ENCODE measurements at places on chromosomes 7 and 10. TPM values are rescaled to one million over a fixed set of nuclear protein-coding genes. Genes with fewer than 3 reads are reported as not detected.

Gene DENND2A
- total RNA-seq, result 19.0 TPM

GRCh38 chr10:79081353-79082034 is 12.7 kb downstream of the ZMIZ1 start:
- H3K27ac ChIP-seq, result peak overlapping the region; percentile 80
- no peak overlapping the region for H3K4me3 ChIP-seq
- no peaks in the 10 kb centered on the region for H3K36me3 ChIP-seq
- H3K4me1 ChIP-seq, result peaks cover 100% of the 10 kb centered on the region

GRCh38 chr10:136465-136762 is 1.2 kb downstream of the ZMYND11 start:
- H3K4me3 ChIP-seq, result peak overlapping the region; percentile 85
- peaks cover 47% of the 10 kb centered on the region for H3K4me1 ChIP-seq
- peak overlapping the region; percentile 96 for H3K27ac ChIP-seq
- DNase-seq, result no peak

- no peak overlapping the region for H3K4me3 ChIP-seq
- no peak for DNase-seq
- peaks cover 9% of the 10 kb centered on the region for H3K4me1 ChIP-seq
- H3K27ac ChIP-seq, result no peak overlapping the region
These were observed 76.1 kb downstream of the CREB3L2 start for GRCh38 chr7:137925754-137926153.

Gene GDF2
- total RNA-seq, result not detected

GRCh38 chr10:30827531-30828120 is 198.1 kb upstream of the LYZL2 start:
- DNase-seq, result no peak
- H3K27ac ChIP-seq, result no peak overlapping the region
- no peaks in the 10 kb centered on the region for H3K27me3 ChIP-seq
- H3K36me3 ChIP-seq, result no peaks in the 10 kb centered on the region

GRCh38 chr10:69278446-69278963 is at the start of gene HK1:
Gene HK1 (plus strand): TSS chr10:69278496.
- H3K4me3 ChIP-seq, result no peak within 1 kb of the TSS
- H3K4me1 ChIP-seq, result peaks cover 10% of the 10 kb centered on the region
- no peaks in the 10 kb centered on the region for H3K36me3 ChIP-seq
- peak within 1 kb of the TSS; percentile 33 for H3K27ac ChIP-seq
- no peaks in the 10 kb centered on the region for H3K27me3 ChIP-seq
- no peak for DNase-seq

Gene CYP2C19
- not detected for total RNA-seq

DNA sequence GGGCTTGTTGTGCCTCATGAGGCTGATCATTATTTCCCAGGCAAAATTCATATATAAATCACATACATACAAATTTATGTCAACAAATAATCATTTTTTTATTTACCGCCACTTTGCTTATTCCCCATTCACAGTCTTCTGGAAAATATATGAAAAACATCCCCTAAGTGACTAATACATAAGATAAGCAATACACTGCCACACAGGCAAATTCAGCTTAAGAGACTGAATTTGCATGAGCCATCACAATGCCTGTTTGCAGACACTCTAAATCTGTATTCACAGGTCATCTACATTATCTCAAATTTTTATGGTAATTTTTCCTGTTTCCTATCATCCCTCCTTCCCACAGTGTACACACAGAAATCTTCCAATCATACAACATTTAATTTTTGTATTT is 13.2 kb downstream of the OSBPL3 start:
- no peak overlapping the region for H3K4me3 ChIP-seq
- H3K36me3 ChIP-seq, result no peaks in the 10 kb centered on the region
- H3K27me3 ChIP-seq, result no peaks in the 10 kb centered on the region
- no peak overlapping the region for H3K27ac ChIP-seq

Gene HEPACAM2
- total RNA-seq, result 0.18 TPM

DNA sequence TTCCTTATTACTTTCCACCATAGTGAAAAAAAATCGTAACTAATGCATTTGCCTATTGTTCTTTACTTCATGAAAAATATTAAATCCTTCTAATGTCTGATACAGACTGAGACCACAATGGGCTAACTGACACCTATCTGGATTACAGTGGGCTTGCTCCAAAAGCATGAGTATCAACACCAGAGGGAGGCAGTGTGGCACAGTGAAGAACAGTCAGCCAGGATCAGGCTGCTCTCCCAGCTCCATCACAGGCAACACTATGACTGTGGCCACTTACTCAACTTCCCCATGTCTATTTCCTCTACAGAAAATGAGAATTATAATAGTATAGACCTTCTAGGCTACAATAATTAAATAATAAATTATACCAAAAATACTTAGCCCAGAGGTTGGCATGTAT is 97.2 kb downstream of the SLC25A13 start:
- H3K27me3 ChIP-seq, result no peaks in the 10 kb centered on the region
- DNase-seq, result no peak
- no peak overlapping the region for H3K4me3 ChIP-seq
- H3K4me1 ChIP-seq, result no peaks in the 10 kb centered on the region
- no peaks in the 10 kb centered on the region for H3K36me3 ChIP-seq

Data from lower lobe of right lung (tissue), 2 donors.